ENCODE measurements at places on chromosomes 3 and 15.

DNA sequence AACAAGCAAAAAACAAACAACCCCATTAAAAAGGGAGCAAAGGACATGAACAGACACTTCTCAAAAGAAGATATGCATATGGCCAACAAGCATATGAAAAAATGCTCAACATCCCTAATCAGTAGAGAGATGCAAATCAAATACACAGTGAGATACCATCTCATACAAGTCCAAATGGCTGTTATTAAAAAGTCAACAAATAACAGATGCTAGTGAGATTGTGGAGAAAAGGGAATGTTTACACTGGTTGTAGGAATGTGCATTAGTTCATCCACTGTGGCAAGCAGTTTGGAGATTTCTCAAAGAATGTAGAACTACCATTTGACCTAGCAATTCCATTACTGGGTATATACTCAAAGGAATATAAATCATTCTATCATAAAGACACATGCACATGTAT lies 44.5 kb downstream of the RIOX2 start:
- no peak for DNase-seq

- DNase-seq: no peak
These were observed 73.7 kb downstream of the DNAJB8 start for GRCh38 chr3:128392818-128393544.

DNA sequence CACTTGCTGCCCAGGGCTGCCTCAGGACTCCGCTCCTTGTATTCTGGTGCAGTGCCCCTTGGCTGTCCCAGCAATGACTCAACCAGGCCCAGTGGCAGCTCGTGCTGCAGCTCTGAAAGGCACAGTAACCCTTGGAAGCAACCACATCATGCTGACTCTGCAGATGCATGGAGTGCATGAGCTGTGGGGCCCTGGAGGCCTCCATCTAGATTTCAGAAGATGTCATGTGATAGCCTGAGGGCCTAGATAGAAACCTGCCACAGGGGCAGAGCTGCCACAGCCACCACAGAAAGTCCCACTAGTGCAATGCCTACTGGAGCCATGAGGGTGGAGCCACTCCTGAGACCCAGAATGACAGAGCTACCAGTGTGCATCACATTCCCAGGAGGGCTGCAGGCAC lies 117.1 kb upstream of the SMAD3 start:
- DNase-seq: no peak

- DNase-seq: no peak
These were observed 1.4 kb downstream of the HTD2 start for GRCh38 chr3:58307639-58308215.

- no peak for DNase-seq
These were observed 79.4 kb downstream of the AAGAB start for GRCh38 chr15:67174864-67175573.

- DNase-seq: no peak
These were observed 13.6 kb upstream of the CSPG5 start for GRCh38 chr3:47592066-47592795.

DNA sequence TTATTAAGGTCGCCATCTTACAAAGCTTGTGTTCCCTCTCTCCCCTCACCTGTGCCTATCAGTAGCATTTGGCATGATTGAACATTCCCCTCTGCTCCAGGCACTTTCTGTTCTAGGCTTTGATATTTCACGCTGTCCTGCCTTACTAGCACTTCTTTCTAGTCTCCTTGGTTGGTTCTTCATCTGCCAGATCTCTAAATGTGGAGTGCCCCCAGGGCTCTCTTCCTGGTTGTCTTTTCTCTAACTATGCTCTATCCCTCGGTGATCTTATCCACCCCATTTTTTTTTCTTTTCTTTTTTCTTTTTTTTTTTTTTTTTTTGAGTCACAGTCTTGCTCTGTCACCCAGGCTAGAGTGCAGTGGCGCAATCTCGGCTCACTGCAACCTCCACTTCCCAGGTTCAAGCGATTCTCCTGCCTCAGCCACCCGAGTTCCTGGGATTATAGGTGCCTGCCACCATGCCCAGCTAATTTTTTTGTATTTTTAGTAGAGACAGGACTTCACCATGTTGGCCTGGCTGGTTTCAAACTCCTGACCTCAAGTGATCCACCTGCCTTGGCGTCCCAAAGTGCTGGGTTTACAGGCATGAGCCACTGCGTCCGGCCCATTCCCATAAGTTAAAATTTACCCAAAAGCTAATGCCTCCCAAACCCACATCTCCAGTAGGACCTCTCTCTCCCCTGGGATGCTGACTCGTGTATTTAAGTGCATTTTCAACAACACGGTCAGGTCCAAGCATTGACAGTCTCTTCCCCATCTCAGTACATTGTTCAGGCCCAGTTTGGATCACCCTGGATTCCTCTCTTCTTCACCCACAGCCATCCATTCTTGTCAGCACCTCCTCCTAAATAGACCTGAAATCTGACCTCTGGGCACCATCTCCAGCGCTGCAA lies 5.2 kb downstream of the NUSAP1 start:
- DNase-seq: no peak

DNA sequence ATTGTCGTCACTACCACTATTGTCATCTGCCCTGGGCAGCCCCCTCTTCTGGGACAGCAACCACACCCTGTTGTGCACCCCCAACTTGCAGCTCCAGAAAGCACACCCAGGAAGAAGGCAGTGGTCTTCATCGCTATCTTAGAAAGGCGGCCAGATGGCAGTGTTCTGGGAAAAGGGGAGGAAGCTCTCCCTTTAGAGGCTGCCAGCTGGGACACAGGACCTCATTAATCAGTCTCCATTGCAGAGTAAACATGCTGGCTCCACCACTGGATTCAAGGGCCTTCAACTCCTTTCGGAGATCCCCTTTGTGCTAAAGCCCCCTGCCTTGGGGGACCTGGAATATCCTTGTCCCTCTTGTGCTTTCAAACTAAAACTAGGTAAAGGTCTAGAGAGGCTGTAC lies 199.3 kb upstream of the LINGO1 start:
- DNase-seq: no peak

GRCh38 chr3:133988631-133989161 lies 41.0 kb downstream of the SLCO2A1 start:
- DNase-seq: no peak

GRCh38 chr15:90597577-90597976 lies 67.9 kb downstream of the CRTC3 start:
- no peak for DNase-seq

- no peak for DNase-seq
These were observed 135.5 kb downstream of the STT3B start for GRCh38 chr3:31668242-31668641.

DNA sequence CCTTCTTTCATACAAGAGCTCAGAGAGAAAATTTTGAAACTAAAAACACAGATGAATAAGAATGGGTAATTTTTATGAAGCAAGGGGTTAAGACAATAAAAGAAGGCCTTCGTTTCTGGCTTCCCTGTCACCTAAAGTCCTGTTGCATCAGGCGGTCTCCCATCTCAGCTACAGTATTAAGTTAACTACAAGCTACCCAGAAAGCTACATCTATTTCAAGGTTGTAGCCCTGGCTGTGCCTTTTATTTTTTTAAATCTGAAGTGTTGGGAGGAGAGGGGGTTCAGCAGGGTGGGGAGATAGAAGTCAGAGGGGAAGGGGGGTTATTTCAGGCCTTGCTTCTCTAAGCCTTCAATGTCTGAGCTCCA lies 183.3 kb downstream of the TPRG1 start:
- DNase-seq: no peak

DNA sequence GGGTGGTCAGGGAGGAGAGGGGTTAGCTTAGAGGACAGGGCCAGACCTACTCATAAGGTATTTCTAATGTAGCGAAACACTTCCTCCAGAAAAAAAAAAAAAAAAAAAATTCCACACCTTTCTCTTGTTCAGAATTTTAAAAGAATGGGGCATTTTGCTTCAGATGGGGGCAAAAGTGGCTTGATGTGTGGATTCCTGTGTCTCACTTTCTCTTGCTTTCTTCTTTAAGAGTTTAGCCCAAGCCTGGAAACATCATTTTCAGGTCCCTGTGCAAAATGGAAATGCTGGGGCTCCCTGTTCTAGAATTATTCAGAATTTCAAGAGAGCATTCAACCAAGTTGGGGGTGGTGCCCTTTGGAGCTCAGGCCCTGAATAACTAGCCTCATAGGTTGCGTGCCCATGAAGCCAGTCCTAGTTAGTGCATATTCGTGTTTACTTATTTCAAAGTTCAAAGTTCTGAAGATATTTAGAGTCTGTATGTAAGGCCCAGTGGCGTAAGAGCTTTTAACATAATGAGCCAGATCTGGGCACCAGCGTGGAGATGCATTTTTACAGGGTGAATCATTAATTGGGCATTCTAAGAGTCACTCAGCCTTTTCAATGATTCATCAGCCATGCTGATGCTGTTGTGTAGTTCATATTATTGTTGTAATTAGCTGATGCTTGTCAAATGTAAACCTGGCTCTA lies 104.5 kb downstream of the RPLP1 start:
- DNase-seq: peak; percentile 89

- DNase-seq: peak; percentile 40
These were observed 160.1 kb upstream of the IL12A start for GRCh38 chr3:159828542-159828943.

- no peak for DNase-seq
These were observed 319.6 kb upstream of the IL12A start for GRCh38 chr3:159668990-159669476.

DNA sequence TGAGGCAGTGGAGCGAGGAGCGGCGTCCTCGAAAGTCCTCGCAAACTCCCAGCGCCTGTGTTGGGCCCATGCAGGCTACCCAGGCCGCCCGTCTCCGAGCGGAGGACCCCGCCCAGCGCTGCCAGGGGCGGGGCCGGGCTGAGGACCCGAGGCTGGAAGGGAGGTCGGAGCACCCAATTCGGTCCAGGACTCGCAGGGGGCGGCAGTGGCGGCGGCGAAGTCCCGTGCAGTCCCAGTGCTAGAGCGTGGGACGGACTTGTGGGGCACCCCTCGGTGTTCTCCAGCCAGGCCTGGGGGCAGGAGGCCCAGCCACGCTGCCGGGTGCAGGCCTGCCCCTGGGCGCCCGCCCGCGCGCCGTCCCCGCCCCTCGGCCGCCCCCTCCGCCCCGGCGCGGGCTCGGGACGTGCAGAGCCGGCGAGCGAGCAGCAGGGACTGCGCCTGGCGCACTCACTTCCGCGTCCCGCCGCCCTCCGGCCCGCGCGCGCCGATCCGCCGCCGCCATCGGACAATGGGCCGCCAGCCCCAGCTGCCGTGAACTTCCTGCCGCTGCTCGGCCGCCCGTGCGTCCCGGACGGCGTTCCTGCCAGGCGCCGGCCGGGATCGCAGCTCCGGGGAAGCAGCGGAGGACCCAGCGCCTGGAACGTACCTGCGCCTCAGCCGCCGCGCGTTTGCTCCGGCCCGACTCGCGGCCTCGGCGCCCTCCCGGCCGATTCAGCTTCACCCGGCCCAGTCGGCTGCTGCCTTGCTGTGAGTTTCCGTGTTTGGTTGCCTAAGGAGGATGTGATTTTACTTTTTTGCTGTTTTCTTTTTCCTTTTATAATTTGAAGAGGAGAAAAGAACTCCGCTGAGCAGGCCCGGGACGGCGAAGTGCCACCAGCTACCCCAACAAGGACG lies 596 bp upstream of the LIMD1 start:
- DNase-seq: no peak

DNA sequence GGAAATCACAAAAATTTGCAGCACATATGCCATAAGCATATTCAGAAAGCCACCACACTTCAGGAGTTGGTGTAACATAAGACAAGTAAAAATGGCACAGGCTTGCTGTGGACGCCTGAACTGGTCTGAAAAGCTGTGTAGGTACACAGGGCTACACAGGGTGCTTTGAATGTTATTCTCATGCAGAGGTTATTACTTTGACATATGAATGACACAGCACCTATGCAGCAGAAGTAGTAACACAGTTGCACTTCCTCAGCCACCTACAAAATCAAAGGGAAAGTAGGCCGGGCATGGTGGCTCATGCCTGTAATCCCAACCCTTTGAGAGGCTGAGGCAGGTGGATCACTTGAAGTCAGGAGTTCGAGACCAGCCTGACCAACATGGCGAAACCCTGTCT lies 54.5 kb downstream of the OSBPL10 start:
- no peak for DNase-seq

GRCh38 chr3:152724270-152724669 lies 110.7 kb upstream of the P2RY1 start:
- no peak for DNase-seq

GRCh38 chr3:101466465-101467309 lies 46.3 kb downstream of the SENP7 start:
- no peak for DNase-seq

GRCh38 chr3:52204337-52205073 lies 6.5 kb downstream of the ALAS1 start:
- DNase-seq: no peak

- no peak for DNase-seq
These were observed 35.0 kb downstream of the PLOD2 start for GRCh38 chr3:146125951-146126350.

DNA sequence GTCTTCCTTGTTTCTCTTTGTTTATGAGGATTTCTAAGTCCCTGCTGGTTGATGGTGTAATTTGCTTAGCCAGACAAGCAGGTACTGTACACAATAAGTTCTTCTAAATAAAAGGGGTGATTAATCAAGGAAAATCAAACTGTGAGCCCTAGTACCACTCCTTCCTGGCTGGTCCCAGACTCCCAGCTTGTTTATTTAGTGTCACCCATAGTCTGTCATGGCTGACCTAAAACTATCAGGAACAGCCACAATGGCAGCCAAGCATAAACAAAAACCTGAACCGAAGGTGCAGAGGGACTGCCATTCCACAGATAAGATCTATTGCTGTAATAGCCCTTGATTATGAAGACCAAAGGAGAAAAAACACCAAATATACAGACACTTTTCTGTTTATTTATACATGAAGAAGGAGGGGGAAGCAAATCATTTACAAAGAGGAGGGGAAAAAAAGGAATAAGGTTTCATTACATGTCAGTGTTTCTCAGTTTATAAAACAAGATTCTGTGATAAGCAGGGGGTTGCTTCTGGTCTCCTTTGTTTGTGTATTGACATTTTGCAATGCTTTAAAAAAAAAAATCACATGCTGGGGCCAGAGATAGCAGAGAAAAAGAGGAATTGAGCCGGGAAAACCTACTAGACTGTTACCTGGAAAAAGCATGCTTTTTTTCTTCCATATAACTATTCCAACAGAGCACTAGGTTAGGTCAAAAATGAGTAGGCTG lies 182.4 kb upstream of the DPH6 start:
- no peak for DNase-seq

GRCh38 chr3:46301122-46301835 lies 52.6 kb upstream of the CCR2 start:
- no peak for DNase-seq

- no peak for DNase-seq
These were observed 58.9 kb downstream of the LMCD1 start for GRCh38 chr3:8560366-8561007.

DNA sequence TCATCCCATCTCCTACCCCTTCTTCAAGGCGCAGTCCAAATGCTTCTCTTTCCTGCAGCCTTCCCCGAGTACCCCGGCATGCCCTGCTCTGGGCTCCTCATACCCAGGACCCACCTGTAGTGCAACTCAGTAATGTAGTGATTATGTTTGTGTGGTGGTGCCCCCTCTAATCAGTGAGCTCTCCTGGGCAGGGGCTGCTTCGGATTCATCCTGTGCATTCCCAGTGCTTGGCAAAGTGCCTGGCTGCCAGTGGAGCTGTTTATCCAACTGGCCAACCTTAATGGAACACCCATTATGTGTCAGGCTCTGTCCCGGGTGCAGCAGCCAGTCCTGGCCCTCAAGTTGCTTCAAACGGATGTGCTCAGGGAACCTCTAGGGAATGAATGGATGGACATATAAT lies 174.4 kb upstream of the LINGO1 start:
- DNase-seq: no peak

GRCh38 chr3:99407257-99407656 lies 231.1 kb upstream of the COL8A1 start:
- no peak for DNase-seq

GRCh38 chr3:37986479-37987314 lies 3.9 kb upstream of the VILL start:
- no peak for DNase-seq

- no peak for DNase-seq
These were observed 20.1 kb downstream of the GXYLT2 start for GRCh38 chr3:72907731-72908620.
